ENCODE measurements at places on chromosomes 7 and 10. TPM values are rescaled to one million over a fixed set of nuclear protein-coding genes. Genes with fewer than 3 reads are reported as not detected.

GRCh38 chr7:158606129-158606528 is 18.5 kb upstream of the PTPRN2 start:
- DNase-seq: no peak

GRCh38 chr7:105015390-105015965 is 1.5 kb downstream of the KMT2E start:
- DNase-seq: no peak

DNA sequence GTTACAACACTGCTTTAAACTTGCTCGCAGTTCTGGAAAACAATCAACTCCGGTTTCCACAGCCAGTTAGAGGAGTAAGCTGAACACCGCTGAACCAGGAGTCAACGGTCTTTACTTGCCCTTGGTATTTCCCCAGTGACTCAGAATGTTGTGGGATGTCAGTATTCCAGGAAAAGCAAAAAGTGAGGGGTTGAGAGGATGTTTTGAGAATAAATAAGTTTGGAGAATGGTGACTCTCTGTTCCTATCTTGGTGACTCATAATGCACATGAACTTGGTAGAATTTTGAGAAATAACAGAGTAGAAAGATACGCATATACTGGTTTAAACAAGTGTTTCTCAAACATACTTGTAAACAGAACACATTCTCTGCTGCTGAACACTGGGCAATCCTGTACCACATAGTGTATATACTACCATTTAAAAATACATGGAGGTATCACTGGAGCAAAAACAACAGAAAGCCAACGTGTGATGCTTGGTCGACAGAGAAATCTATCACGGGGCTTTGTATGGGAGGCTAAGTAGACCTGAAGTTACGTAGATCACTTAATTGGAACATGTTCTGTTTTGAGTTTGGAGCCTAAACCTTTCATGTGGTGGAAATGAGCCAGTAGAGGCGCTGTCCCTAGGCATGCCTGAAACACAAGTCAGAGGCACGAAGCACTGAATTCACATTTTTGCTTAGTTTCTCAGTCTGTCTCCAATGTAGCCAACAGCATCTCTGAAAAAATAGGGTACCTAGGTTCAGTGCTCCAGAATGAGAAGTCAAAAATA is 534.3 kb downstream of the PARD3 start:
- no peak for DNase-seq

The WEE2 gene
- total RNA-seq: not detected

The CFAP46 gene
- total RNA-seq: 4.4 TPM

The GPR26 gene
- total RNA-seq: not detected

The PIK3AP1 gene
- 1.3 TPM for total RNA-seq

Measured in neural crest cell (in vitro differentiated cells).